ENCODE measurements at places on chromosomes 7 and 10.

DNA sequence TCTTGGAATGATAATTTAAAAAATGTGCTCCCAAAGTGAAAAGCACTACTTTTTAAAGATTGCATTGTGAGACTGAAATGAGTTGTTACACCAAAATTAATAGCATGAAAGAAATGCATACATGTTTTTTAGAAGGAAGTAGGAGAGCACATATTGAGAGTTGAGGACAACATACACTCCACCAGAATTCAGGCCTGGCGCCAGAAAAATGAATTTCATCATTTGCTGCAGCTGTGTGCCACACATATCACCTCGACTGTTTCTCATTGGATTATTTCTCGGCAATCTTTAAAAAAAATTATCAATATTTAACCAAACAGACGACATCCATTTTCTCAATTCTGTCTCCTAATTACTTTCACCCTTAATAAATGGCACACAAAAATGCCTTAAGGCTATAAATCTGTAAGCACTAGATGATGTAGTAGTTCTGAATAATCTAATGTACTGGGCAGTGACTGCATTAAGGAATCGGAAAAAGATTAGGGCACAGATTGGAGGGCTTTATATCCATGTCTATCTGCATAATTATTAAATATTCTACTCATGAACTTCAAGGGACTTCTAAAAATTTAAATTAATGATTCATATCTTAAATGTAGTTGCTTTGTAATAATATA is 590.4 kb downstream of the NXPH1 start:
- DNase-seq, result no peak

GRCh38 chr10:129522041-129522585 is 55.1 kb downstream of the MGMT start:
- DNase-seq, result no peak

- peak; percentile 16 for DNase-seq
These were observed 44.6 kb downstream of the CFAP46 start for GRCh38 chr10:132897516-132898381.

DNA sequence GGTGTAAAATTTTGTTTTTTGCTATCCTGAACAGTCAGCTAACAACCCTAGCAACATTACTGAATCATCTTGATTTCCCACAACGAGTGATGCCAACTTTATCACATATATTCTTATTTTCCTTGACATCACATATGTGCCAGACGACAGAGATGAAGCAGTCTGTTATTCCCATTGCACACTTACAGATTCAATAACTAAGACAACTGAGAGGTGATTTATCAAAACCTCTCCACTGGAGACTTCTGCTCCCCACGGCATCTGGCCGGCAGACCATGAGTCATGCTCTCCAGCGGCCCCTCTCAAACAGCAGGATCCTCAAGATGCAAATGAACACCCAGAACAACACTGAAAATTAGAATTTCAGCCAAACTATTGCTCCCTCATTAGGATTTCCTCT is 57.1 kb downstream of the AMPH start:
- no peak for DNase-seq

DNA sequence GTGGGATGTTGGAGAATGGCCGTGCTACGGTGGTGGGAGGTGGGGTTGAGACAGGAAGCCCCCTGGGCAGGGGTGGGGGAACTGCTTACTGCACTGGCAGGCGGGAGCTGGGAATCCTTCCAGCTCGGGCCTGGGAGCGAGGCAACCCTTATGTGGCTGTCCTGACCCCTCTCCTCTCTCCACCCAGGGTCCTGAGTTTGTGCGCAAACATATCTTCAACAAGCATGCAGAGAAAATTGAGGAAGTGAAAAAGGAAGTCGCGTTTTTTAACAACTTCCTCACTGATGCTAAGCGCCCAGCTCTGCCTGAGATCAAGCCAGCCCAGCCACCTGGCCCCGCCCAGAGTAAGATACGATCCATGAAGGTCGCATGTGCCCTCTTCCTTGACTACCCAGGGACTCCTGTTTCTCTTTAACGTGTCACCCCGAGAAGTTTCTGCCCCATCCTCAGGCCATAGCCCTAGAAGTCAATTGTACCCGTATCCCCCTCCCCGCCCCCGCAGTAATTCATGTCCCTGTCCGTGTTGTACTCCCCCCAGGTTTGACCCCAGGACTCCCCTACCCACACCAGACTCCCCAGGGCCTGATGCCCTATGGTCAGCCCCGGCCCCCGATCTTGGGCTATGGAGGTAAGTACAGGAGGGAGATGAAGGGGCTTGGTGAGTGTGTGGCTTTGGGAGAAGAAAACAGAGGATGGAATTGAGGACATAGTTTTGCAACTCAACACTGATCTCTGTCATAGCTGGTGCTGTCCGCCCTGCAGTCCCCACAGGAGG is 1.8 kb downstream of the UFSP1 start:
- DNase-seq, result peak; percentile 78

DNA sequence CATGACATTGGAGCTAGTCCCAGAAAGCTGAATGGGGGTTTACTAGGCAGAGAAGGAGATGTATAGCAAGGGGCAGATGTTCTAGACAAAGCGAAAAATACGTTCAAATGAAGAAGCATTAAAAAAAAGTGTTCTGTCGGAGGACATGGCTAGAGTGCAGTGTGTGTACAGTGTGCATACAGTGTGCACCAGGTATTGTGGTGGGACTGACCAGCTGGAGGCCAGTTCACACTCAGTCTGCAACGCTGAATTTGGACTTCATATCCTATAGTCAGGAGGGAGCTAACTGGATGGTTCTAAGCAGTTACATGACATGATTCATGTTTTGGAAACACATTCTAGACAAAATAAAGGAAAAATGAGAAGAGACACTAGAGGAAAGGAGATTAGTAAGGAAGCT is 8.8 kb downstream of the BBIP1 start:
- no peak for DNase-seq

GRCh38 chr7:17147409-17147808 is 151.0 kb upstream of the AHR start:
- no peak for DNase-seq

GRCh38 chr7:491292-491957 is 28.2 kb downstream of the PDGFA start:
- DNase-seq, result no peak

- no peak for DNase-seq
These were observed 11.4 kb downstream of the ZNF488 start for GRCh38 chr10:47372726-47373125.

DNA sequence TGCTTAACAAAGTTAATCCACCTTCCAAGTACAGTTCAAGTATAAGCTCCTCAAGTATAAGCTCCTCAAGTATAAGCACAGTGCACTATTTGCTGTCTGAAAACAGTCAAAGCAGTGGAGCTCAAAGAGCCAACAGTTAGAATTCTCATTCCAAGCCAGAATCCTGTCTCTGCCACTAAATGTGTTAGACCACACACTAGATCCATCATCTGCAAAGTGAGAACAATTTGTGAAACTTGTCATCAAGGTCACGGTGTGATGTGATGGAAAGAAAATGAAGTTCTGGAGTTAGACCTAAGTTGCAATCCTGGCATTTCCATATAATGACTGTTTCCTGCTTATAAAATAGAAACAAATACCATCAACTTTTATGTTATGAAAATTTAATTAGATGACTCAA is 602.5 kb downstream of the TNS3 start:
- no peak for DNase-seq

DNA sequence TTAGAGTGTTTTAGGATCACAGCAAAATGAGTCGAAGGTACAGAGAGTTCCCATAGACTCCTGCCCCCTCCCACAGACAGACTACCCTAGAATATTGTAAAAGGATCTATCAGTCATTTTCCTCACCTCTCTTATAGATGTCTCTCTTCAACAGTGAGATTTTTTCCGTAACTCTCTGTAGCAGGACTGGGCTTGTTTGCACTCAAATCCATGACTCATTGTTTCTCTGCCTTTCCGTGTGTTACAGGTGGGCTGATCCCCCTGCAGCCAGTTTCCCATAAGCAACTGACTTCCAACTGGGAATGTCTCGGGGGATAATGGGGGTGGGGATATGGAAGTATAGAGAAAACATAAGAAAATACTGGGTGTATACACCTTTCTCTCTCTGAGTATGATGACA is 921.0 kb downstream of the GATA3 start:
- no peak for DNase-seq

- no peak for DNase-seq
These were observed 8.8 kb downstream of the DCLRE1C start for GRCh38 chr10:14945108-14945507.

DNA sequence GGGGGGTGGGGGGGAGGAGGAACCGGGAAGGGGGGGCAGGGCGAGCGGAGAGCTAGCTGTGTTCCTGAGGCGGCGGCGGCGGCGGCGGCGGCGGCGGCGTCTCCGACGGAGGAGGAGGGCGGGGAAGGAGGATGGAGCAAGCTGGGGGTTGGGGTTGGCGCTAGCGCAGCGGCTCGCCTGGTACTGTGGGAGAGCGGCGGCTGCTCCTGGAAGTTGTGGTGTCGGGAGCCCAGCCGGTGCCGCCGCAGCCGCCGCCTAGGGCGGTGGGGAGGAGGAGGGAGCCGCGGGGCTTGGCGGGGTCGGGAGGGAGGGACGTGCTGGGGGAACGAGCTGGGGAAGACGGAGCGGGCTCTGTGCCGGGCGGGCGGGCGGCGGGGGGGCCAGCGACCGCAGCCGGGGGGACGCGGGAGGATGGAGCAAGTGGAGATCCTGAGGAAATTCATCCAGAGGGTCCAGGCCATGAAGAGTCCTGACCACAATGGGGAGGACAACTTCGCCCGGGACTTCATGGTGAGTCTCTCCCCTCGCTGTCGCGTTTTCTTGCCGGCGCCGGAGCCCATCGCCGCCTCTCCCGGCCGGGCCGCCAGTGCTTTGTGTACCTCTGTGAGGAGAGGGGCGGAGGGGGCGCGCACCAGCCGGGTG is at the start of gene PTPN12:
PTPN12 (plus strand) TSS at position 160 of the 642 bp plus-strand sequence; CDS start at position 412, 252 bp downstream.
- DNase-seq, result no peak

DNA sequence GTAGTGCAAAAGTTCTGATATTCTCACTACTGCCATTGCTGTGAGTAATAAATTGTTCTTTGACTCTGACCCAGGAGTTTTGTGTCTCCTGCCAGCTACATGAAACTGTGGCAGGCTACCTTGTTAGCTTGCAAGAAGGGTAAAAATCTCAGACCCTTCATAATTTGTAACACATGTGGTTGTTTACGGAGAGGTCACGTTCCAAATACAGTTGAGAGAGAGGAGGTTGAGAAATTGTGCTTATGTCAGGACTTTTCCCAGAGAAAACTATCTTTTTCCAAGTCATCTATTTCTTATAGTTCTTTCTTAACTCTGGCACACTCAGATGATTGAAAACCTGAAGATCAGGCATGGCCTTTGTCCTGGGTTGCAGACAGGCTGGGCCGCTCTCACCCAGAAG is 114.4 kb upstream of the SVIL start:
- DNase-seq, result no peak

- no peak for DNase-seq
These were observed 80.3 kb downstream of the SKIDA1 start for GRCh38 chr10:21445163-21445562.
